Fibroblast of skin of scalp (primary cell): ENCODE measurements at places on chromosomes 6 and 20.

DNA sequence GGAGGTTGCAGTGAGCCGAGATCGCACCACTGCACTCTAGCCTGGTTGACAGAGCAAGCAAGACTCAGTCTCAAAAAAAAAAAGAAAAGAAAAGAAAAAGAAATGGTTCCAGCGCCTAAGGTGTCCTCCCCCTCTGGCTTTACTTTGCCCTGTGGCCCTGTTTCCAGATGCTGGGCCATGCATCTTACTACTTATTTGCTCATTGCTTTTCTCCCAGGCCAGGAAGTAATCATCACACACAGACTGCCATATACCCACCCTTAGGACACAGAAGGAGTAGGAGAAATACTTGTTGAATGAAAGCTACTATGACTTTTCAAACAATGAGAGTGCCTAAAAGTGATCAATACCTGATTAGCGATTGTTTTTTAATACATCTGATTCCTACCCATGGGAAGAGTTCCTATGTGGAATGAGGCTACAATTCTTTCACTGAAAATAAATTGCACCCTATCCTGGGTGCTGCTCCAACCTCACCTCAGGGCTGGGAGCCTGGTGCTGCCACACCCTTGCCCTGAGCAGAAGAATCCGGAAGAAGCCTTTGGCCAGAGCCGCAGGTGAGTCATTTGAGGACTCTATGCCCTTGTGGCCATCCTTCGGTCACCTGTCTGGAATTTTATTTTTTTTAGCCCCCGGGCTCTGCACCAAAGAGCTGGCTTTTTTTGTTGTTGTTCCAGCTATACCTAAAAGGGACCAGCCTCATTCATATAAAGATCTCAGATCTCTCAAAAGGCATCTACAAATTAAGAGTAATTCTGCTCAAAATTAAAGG, 22.7 kb upstream of the TFAP2C start:
- no peak for DNase-seq

- DNase-seq: peak; percentile 99
Observed at GRCh38 chr20:51365670-51366069, 176.8 kb downstream of the NFATC2 start.

- peak; percentile 29 for DNase-seq
Observed at GRCh38 chr6:54910431-54910884, 63.9 kb downstream of the FAM83B start.

DNA sequence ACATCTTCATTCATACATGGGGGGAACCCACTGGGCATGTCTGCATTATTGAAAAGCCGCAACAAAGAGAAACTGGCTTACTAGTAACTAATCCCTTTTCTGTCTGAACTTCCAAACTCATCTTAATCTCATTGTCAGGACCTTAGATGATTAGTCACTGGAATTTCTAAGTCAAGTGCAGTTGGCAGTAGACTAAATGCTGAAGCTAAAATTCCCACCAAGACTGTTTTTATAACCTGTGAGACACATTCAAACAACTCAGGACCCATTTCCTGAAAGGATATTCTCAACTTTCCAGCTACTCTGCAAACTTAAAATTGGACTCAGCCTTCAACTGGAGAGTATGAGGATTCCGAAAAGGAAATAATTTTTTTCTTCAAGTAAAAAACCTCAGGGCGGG, 94.8 kb upstream of the SCAF8 start:
- DNase-seq: peak; percentile 20

DNA sequence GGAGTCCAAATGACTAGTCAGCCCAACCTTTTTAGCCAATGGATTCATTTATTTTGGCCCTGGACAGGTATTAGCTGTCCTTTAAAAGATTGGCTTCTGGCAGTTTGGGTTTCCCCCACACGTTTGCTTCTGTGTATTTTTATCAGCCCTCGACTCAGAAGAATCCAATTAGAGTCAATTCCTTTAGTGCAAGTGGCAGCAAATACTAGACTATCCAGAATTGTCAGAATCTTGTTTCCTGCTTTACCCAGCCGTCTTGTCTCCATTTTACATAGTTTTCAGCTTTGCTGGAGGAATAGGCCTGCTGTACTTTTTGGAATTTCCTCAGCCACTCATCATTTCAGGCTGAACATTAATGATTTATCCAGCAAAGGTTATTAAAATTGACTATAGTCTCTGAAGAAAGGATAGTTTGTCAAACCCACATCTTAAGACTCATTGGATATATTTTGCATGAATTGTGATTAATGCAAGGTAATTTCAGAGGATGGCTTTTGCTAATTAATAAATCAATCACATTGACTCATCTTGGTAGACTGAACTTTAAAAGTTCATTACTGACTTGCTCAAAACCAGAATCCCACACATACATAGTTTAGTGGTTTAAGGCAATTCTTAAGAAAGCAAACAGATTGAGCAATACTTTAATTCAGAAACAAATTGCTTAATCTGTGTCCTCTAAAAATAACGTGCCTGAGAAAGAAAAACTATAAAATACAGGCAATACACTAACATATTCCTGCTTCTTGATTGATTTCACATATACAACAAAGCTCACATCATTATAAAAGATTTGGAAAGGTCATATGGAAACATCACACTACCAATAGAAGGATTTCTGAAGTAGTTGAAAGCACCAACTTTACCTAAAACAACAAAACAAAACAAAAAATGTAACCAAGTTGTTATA, 62.9 kb upstream of the ZNF217 start:
- DNase-seq: peak; percentile 65

DNA sequence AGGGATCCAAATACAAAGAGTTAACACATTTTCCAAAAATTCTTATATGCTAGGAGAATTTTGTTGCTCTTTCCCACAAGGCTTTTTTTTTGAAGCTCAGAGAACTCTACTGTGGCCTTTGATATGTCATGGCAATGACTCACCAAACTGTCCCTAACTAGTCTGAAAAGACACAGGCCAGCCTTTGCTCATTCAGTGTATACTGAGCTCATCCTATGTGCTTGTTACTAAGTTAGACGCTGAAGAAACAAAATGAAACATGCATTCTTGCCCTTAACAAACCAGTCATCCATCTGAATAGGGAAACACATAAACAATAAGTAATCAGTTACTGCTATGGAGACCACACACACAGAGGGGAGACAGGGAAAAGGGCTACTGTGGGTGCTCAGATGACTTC, 291.8 kb downstream of the FOXC1 start:
- DNase-seq: peak; percentile 65

DNA sequence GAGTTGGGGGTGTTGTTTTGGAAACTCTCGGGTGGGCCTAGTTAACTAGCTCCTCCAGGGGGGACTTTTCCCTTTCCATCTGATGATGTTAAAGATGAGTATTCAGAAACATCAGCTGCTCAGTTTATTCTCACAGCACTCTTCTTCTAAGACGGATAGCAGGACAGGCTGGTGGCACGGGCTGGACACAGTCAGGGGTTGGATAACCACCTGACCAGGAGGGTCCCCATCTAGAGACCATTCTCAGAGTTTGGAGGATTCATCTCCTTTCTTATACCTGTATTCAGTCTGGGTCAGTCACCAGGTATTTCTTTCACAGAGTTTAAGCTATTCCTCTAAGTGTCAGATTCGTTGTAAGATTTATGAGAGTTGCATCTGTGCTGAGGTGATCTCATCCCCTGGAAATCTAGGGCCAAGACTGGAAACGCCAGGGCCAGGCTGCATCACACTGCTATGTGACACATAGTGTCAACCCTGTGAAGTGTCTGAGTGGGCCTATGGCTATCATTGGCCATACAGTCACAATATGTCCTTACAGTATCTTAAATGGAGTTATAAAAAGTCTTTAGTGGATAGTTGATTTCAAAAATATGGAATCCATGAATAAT, 111.7 kb downstream of the FAM50B start:
- DNase-seq: peak; percentile 27
